ELF-1 (cell line): ENCODE measurements at places on chromosomes 6 and 20.

DNA sequence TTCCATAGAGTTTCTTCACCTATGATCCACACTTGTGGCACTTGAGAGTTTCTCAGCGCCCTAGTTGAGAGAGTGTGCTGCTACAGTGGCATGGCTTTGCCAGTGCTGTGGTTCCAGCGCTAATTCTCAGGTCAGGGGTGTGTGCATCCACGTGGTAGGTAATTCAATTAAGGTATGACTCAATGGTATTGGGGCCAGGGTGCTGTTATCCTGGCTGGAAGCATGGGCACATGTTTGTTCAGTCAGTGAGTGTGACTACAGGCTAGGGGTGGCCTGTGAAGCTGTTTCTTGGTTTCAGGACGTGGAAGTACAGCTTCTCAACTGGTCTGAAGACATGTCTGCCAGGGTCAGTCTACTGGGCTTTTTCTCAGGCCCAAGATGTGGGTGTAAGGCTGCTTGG lies 3.0 kb upstream of the SEMG2 start:
- DNase-seq, result no peak

- no peak for DNase-seq
Measured at GRCh38 chr6:42293386-42293977, 75.8 kb upstream of the MRPS10 start.

- DNase-seq, result no peak
Measured at GRCh38 chr6:38404355-38404754, 235.4 kb downstream of the BTBD9 start.

- DNase-seq, result no peak
Measured at GRCh38 chr20:25042531-25043498, 15.1 kb downstream of the ACSS1 start.

DNA sequence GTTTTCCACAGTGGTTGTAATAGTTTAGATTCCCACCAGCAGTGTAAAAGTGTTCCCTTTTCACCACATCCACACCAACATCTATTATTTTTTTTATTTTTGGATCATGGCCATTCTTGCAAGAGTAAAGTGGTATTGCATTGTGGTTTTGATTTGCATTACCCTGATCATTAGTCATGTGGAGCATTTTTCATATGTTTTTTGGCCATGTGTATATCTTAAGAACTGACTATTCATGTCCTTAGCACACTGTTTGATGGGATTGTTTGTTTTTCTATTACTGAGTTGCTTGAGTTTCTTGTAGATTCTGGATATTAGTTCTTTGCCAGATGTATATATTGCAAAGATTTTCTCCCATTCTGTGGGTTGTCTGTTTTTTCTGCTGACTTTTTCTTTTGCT lies 820.1 kb downstream of the TENT5A start:
- no peak for DNase-seq

DNA sequence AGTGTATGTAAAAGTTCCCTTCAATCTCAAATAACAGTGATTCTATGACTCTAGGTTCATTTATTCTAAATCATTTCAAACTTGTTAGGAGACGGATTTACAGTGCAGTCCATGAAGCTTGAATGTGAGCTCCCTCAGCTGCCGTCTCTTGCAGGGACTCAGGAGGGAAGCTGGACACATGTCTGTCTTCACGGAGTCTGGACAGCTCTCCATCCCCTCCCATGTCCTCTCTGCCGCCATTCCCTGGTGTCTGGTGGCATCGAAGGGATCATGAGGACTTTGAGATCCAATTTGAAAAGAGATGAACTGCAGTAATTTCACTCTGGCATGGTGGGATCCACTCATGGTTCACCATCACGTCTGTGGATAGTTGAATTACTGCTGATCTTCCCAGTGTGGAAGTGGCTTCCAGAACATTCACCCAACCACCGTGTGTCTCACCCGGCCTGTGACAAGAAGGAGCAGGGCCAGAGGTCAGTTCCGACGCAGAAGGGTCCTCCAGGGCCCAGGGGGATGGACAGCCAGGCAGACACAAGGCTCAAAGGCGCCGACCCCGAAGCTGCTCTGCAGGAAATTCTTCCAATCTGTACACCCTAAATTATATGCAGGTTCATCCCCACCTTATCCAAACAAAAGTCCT lies 370.1 kb downstream of the THBS2 start:
- no peak for DNase-seq

DNA sequence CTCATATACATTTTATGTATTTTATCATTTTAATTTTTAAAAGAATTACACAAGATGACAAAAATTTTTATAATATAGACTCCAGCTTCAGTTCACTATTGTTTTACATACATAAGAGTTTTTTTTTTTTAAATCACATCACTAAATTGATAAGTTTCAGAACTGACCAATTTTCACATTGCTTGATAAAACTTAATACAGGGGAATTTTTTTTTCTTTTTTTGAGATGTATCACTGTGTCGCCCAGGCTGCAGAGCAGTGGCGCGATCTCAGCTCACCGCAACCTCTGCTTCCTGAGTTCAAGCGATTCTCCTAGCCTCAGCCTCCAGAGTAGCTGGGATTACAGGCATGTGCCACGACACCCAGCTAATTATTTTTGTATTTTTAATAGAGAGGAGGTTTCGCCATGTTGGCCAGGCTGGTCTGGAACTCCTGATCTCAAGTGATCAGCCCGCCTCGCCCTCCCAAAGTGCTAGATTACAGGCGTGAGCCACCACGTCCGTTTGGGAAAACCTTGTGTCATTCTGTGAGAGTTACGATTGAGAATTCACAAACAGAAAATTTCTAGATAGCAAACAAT lies 36.6 kb upstream of the BTN3A2 start:
- DNase-seq, result peak; percentile 45

- DNase-seq, result no peak
Measured at GRCh38 chr20:2390951-2391675, 10.4 kb downstream of the TGM6 start.

DNA sequence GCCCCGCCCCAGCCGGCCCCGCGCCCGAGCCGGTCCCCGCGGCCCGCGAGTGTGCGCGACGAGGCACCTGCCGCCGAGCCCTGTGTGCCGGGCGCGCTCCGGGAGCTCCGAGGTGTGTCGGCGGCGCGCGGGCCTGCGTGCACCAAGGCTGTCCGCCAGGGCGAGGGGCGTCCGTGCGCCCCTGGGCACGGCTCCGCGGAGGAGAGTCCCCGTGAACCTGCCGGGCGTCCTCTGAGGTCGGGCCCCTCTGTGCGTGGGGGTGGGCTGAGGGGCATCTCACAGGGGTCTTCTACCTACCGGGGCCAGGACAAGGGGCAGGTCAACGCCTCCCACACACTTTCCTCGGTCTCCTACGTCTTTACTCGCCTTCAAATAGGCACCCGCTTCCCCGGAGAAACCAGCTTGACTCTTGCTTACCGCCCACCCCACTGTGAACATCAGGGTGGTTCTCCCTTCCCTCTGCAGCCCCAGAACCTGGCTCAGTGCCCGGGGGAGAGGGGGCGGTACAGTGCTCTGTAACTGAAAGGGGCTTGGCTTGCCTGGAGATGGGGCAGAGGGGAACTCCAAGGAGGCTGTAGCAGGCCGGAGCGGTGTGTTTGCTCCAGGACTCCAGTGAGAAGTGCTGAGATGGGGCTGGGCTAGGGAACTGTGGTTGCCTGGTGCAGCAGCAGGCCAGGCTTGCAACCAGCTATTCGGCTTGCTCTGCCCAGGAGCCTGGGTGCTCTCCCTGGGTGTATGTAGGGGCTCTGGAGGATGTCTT lies at the start of gene SAMD10:
SAMD10 (minus strand) TSS at position 86 of the 760 bp plus-strand sequence. CDS start 175 bp downstream, outside the sequence.
- DNase-seq, result peak; percentile 56

DNA sequence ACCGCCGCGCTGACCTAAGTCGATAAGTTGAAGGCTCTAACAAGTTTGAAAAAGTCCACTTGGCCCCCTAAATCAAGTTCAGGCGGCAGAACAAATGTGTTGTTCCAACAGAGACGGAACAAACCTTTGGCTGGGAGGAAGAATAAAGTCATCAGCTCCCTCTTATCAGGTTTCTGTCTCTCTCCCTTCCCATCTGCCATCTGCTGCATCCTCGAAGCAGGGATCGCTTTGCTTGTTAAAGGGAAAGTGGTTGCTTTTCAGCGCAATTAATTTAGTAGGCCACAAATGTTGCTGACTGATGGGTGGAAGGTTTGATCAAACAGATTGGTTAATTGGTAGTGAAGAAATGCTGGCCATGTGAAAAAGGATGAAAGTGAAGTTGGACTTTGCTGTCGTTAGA lies 64.3 kb downstream of the CDH4 start:
- DNase-seq, result no peak

- DNase-seq, result no peak
Measured at GRCh38 chr6:114833211-114833610, 490.4 kb upstream of the HS3ST5 start.

- no peak for DNase-seq
Measured at GRCh38 chr6:42864602-42865001, 14.8 kb upstream of the RPL7L1 start.

DNA sequence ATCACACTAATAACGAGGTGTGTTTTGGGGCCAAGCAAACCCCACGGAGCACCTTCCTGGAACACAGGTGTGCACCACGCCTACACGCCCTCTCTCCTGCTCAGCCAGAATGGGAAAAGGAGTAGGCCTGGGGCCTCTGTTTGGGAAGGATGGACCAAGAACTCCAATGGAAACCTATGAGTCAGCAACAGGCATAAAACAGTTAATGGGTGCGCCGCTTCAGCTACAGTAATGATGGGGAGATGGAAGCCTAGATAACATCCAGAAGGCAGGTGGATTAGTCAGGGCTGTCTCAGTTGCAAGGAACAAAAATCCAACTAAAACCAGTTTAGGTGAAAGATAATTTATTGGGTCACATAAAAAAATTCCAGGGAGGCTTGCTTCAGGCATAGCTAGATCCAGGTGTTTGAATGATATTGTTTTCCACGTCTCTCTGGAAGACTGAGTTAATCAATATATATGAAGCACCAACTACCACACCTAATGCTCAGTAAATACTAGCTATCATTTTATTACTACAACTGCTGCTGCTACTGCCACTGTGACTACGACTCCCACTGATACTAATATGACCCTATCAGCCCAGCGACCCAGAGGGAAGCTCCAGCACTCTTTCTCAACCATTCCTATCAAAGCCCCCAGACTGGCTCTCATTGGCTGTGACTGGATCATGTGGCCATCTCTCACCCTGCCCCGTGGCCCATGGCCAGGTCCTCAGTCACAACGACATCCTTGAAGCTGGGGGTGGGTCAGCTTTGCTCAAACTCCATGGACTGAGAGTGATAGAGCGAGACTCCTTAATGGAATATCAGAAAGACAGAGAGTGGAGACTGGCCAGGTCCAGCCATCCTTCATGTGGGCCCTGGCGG lies 155.2 kb upstream of the PTPN1 start:
- no peak for DNase-seq

DNA sequence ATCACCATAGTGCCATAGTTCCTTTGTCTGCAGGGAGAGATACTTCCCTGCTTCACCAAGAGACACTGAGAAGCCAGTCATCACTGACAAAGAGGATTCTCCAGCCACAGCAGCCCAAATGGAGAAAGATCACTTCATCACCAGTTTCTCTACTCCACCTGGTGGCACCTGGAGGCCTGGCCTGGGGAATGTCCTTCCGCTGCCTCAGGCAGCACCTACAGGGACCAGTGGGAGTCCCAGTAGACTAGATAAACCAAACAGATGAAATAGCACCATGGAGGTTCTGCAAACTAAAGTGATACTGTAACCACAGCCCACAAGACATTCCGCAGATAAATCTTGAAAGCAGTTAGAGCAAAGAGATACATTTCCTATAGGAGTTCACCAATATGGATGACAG lies 266.5 kb downstream of the C6orf118 start:
- DNase-seq, result peak; percentile 6

GRCh38 chr6:6661684-6662083 lies 73.2 kb downstream of the LY86 start:
- DNase-seq, result no peak

GRCh38 chr20:40583636-40584035 lies 105.4 kb downstream of the MAFB start:
- DNase-seq, result no peak

DNA sequence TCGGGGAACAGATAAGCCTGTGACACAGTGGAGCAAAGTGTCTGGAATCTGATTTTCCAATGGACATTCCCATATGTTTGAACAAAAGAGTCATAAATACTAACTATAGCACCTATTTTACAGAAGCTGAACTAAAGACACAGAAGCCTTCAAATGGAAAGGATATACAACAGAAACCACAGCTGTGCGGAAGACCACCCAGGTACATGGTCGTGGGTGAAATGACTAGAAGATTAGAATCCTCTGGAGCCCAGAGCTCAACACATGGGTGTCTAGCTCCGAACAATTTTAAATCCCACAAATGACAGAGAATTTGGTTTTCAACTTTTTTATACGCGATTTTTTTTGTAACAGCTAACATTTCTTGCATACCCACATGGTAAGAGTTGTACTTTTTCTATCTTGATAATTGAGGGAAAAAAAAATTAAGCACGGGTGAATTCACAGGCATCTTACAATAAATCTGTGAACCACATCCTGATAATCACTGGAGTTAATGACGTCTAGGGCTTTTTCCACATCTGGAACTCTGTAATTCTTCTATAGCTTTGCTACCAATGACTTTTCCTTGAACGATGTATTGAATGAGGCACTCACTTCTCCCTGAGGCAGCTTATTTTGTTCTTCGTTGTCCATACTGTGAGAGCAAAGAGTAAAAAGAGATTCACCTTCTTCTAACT lies 271.1 kb upstream of the AGPAT4 start:
- DNase-seq, result no peak

DNA sequence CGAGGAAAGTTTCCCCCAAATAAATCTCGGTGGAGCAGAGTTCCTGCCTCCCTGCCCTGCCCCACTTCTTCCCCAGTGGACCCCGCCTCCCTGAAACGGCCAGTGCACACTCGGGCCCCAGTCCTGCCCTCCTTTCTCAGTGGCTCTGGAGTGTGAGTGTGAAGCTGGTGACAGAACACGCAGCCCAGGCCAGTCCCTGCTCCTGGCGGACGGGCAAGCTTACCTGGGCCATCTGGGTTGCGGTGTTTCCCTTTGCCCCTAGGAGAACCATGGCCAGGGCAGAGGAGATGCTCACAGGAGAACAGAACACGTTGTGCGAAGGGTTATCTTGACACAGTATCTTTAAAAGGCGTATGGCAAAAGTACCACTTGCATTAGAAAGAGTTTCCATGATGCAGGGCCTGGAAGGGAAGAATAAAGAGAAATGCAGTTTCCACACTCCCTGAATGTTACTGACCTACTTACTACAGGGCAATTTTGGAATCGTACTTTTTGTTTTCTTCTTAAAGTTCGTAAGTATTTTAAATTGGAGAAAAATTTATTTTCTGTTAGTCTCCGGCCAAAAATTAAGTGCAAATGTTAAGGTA lies 2.8 kb downstream of the SERPINB9 start:
- no peak for DNase-seq

DNA sequence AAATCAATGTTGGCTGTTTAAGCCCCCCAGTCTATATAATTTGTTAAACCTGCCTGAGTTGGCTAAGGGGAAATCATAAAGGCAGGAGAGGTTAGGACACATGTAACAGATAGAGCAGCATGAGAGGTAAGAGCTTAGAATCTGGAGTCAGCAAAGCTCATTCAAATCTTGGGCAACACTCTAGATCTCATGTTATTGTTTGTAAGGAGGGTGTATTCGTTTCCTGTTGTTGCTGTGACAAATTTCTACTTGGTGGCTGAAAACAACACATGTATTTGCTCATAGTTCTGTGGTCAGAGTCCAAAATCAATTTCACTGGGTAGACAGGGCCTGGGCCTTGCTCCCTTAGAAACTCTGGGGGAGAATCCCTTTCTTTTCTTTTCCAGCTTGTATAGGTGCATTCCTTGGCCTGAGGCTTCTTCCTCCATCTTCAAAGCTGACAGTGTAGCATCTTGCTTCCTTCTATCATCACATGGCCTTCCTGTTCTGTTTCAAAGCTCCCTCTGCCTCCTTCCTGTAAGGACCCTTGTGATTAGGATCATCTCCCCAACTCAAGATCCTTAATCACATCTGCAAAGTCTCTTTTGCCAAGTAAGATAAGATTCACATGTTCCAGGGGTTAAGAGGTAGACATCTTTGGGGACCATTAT lies 4.4 kb downstream of the LY86 start:
- no peak for DNase-seq

- DNase-seq, result no peak
Measured at GRCh38 chr6:124054034-124054433, 250.4 kb downstream of the NKAIN2 start.
